ENCODE measurements at places on chromosomes 16 and 17.

GRCh38 chr16:81848306-81848853 lies 69.3 kb downstream of the PLCG2 start:
- no peak for DNase-seq

DNA sequence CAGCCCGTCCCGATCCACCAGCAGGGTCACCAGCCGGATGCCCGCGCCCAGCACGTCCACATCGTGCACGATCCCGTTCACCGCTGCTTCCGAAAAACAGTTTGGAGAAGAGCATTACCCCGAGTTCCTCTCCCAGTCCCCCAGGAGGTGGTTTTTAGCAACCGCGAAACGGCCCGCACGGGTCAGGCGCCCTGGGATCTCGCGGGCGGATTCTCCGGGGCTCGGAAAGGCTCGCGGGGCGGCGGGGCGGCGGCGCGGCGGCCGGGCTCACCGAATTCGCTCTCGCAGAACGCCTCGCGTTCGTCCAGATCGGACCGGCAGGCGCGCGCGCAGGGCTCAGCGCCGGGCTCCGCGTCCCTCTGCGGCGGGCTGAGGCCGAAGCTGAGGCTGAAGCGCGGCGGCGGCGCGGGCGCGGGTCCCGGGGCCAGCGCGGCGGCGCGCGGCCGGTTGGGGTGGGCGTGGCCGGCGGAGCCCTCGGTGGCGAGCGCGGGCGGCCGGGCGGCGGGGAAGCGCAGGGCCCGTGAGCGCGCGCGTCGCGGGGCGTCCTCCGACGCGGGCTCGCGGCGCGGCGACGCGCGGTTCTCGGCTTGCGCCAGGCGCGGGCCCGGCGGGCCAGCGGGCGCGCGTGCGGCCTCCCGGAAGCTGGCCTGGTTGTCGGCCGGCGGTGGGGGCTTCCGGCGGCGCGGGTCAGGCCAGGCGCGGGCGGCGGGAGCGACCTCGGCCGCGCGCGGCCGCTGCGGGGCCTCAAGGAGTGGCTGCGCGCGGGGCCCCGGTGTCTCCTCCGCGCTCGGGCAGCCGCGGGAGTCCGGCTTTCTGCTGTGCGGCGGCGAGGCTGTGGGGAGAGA lies 2.9 kb downstream of the C17orf58 start:
- DNase-seq, result peak; percentile 66

DNA sequence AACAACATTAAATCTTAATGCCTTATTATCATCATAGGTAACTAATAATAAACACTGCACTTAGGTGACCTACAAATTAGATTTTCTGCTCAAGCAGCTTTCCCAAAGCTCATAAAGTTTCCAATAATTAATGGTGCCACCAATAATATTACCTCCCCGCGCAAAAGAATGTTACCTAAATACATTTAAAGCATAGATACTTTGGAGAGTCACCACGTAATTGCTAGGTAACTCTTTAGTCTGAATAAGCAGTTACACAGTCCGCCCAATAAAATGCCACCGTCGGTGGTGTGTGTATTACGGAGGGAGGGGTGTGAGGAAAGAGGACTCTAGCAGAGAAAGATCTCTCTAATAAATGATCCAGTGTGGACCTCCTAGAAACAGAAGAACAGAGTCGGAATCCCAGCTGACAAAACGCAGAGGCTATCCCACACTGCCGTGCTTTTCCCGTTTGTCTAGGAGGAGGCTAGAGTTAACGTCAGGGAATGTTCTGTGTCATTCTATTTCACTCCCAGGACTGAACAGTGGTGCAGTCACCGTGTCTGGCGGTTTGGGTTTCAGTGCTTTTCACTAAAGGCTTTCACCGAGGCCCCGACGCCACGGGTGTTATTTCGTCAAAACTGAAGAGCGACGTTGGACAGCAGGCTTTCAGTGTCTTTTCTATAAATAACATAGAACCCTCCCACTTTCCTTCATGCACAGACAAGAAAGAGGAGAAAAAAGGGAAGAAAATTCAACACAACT lies 630 bp downstream of the RNFT1 start:
- DNase-seq, result peak; percentile 74

DNA sequence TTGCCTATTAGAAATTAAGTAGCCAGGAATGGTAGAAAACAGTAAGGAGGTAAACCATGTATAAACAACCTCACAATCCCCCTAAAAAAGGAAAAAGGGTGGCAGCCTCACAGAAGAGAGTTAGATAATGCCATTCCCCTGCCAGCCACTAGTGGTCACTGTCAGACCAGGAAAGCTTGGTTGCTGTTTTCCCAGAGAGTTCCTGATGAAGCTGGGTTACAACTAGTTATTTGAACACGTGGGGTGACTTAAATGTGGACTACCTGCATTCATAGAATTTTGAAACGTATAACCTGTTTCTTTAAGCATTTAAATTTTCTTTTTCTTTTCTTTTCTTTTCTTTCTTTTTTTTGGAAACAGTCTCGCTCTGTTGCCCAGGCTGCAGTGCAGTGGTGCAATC lies 5.8 kb downstream of the GPRC5C start:
- no peak for DNase-seq

DNA sequence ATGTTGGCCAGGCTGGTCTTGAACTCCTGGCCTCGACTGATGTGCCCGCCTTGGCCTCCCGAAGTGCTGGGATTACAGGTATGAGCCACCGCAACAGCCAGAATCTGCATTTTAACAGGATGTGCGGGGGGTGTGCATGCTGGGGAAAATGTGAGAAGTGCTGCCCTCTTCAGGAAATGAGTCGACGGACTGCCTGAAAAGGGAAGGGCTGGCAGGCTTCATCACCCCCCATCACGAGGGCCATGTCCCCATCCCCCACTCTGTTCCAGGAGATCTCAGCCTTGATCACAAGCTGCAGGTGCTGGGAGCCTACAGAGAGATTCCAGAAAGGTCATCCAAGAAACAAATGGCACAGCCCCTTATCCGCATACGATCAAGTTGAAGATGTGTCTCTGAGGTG lies 195.3 kb upstream of the RPL38 start:
- no peak for DNase-seq

DNA sequence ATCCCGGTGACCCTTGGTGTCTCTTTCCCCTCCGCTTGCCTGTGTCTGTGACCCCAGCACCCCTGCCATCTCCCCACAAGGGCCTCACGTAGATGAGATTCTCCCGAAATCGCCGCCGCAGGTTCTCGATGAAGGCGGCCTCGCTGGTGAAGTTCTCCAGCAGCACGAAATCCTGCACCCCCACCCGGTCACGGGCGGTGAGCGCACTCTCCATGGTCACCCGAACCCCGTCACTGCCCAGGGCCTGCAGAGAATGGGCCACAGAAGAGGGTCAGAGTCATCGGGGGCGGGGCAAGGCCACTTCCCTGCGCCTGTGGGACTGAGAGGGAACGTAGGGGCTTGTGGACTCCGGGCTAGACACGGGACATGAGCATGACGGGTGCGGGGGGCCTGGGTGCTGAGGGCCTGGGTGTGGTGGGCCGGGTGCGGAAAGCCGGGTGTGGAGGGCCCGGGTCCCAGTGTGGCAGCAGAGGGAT lies 8.4 kb downstream of the MYO1C start:
- no peak for DNase-seq

- no peak for DNase-seq
Measured at GRCh38 chr17:69471406-69471805, 56.9 kb downstream of the MAP2K6 start.

DNA sequence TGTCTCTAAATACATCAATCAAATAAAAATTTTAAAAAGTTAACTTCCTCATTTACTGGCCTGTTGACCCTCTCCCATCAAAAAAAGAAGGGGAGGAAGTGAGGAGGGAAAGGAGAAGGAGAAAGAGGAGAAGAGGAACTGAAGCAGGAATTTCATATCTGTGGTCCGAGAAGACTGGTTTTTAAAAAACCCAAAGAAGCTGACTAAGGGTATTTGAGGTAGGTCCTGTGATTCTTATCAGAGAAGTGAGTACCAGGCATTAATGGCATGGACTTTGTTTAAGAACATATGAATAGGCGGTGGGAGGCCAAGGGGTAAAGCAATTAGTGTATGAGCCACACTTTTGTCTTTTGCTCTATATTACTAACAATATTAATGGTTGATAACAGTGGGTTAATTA lies 2.0 kb downstream of the SLC46A1 start:
- no peak for DNase-seq

GRCh38 chr17:66032082-66032712 lies 159.7 kb downstream of the CEP112 start:
- DNase-seq, result no peak

- no peak for DNase-seq
Measured at GRCh38 chr17:51748749-51749604, 409.5 kb downstream of the CA10 start.

- DNase-seq, result no peak
Measured at GRCh38 chr16:52755396-52755795, 208.5 kb upstream of the TOX3 start.

DNA sequence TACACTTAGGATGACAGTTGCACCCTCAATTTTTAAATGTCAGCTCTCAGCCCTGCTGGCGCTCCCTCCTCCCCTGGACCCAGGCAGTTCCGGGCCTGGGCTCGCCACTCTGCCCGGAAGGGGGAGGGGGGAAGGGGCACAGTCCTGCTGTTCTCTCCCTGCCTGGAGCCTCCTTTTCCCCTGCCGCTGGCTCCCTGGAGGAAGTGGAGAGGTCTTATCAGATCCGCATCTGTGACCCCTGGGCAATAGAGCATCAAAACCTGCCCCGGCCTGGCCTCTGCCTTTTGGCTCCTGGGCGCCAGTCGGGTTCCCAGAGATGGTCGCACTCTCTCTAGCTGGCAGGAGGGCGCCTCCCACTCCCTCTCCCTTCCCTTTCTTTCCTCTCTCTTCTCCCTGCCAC lies 149.3 kb downstream of the IRF8 start:
- DNase-seq, result no peak

GRCh38 chr16:19968891-19969683 lies 84.4 kb upstream of the GPRC5B start:
- DNase-seq, result no peak

DNA sequence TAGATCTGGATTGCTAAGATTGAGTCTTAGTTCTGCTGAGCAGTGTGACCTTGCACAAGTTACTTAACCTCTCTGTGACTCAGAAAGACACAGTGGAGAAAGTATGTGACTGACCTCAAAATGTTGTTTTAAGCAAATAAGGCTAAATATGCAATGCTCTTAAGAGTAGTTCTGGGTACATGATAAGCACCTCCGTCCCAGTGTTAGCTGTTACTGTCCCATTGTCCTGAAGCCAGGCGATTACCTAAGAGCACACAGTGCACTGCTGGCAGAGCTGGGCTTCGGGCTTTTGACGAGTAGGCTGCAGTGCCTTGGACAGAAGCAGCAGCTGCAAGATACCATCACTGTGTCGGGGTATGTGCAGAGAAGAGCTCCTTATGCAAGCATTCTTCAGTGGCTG lies 32.7 kb upstream of the FOXF1 start:
- no peak for DNase-seq

DNA sequence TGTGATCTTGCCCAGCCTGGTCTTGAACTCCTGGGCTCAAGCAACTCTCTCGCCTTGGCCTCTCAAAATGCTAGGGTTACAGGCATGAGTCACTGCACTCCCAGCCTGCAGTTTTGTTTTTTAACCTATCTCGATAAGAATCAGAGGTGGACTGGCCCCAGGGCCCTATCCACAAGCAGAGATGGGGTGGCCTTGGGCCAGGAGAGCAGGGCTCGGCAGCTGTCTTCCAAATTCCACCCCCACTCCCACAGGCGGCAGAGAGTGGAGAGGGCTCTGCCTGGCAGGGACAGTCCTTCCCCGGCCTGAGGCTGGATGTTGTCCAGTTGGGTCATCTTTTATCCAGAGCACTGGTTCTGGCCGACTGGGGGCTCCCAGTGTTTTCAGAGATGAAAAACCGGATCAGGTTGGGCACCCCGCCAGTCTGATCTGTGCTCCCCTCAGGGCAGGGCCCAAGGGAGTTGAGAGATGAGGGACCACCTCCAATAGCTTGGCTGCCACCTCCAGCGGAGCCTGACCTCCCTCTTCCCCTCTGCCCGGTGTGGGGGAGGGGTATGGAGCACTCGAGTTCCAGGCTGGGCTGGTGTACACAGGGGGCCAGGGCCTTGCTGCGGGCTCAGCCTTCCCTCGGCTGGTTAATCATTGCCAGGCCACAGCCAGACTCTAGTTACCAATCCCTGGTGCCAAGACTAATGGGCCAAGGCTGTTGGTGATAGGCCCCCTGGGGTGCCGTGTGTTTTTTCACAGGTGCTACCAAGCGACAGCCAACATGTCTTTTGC lies 30.3 kb upstream of the MYO15B start:
- no peak for DNase-seq

DNA sequence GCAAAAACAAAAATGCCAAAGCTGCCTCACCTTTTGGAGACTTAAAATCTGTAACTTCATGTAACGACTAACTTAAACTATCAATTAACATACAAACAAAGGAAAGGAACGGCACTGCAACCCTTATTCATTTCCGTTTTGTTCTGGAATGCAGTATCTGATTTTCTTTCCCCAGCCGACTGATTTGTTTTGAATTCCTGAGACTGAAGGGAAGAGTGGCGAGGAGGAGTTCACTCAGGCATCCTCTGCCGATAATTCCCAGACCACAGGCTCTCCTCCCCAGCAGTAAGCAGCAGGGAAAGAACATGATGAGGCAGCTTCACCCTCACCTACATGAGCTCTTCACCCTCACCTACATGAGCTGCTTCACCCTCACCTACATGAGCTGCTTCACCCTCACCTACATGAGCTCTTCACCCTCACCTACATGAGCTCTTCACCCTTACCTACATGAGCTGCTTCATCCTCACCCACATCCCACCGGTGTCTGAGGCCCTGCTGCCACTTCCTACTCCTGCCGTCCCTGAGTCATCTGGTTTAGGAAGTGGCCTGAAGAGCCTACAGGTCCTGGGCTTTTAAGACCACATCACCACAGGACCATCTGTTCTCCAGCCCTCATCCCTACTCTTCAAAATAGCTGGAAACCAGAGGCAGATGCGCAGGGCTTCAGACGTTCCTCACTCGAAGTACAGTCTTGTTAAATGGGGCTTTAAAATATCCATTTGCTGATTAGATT lies 168.0 kb upstream of the RPH3AL start:
- no peak for DNase-seq

DNA sequence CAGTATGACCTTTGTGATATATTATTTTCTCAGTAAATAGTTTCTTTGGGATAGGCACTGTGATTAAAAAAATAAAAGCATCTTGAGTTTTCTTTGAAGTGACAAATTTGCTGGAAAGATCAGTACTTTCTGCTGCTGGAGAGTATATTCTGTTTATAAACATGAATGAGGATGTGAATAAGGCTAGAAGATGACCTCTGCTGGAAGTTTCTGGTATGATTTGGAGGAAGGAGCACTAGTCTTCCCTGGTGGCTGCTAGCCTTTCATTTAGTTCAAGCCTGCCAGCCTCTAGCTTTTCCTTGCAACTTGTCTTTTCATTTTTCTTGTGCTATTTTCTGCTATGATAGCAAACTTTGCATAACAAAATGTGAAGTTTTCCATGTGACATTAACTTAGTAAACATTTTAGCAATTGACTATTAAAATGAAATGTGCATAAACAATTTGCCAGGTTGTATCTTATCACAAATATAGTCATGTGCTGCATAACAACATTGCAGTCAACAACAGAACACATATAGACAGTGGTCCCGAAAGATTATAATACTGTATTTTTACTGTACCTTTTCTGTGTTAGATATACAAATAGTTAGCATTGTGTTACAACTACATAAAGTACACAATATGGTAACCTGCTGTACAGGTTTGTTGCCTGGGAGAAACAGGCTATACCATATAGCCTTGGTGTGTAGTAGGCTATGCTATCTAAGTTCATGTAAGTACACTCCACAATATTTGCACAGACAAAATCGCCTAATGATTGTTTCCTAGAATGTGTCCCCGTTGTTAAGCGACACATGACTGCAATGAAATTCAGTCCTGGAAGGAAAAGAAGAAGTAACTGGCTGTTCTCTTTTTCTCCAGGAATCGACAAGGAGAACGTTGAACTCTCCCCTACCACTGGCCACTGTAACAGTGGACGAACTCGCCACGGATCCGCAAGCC lies 18.1 kb upstream of the RAB11FIP4 start:
- no peak for DNase-seq
